ENCODE measurements at places on chromosomes 6 and 20. TPM values are rescaled to one million over a fixed set of nuclear protein-coding genes. Genes with fewer than 3 reads are reported as not detected.

- H3K27me3 ChIP-seq, result no peaks in the 10 kb centered on the region
- H3K4me3 ChIP-seq, result no peak overlapping the region
- no peaks in the 10 kb centered on the region for H3K4me1 ChIP-seq
- no peak for DNase-seq
These were observed 22.3 kb downstream of the DST start for GRCh38 chr6:56620229-56620868.

Gene CD83
- total RNA-seq, result 33.4 TPM

Gene ZC2HC1B
- not detected for total RNA-seq

GRCh38 chr20:23078351-23079015 lies 7.6 kb downstream of the CD93 start:
- DNase-seq, result no peak
- H3K36me3 ChIP-seq, result no peaks in the 10 kb centered on the region
- H3K4me1 ChIP-seq, result peaks cover 6% of the 10 kb centered on the region
- H3K27ac ChIP-seq, result no peak overlapping the region

GRCh38 chr6:147287869-147288271 lies 83.7 kb downstream of the STXBP5 start:
- no peak overlapping the region for H3K4me3 ChIP-seq
- H3K27ac ChIP-seq, result no peak overlapping the region
- H3K27me3 ChIP-seq, result no peaks in the 10 kb centered on the region
- no peaks in the 10 kb centered on the region for H3K4me1 ChIP-seq

Gene ARID1B
- 49.8 TPM for total RNA-seq

DNA sequence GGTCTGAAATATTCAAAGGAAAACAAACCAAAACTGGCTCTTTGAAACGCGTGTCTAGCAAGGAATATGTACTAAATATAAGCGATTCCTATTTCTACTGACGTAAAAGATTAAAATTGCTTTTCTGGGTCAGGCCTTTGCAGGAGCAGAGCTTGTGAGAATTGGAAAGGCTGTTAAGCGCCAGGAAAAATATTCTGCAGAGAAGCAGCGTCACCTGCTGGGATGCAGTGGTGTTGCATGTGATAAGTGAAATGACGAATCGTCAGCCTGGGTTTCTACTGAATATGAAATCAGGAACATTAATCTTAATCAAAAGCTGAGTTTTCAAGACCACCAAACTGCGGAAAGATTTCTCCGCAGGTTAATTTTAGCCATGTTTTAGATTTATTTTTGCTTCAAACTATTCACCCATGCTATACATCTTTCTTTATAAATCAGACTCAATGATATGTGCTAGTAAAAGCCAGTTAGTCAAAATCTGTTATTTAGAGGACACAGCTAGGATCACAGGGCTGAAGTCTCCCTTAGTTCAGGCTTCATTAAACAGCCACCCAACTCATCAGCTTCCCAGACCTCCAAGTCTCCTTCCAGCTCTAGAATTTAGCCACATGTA lies 67.4 kb downstream of the ALDH8A1 start:
- no peak overlapping the region for H3K4me3 ChIP-seq
- H3K27ac ChIP-seq, result no peak overlapping the region
- H3K36me3 ChIP-seq, result no peaks in the 10 kb centered on the region
- H3K27me3 ChIP-seq, result no peaks in the 10 kb centered on the region
- no peaks in the 10 kb centered on the region for H3K4me1 ChIP-seq

Data from spinal cord (tissue), 10 donors.